ENCODE measurements at places on chromosomes 1 and 21. TPM values are rescaled to one million over a fixed set of nuclear protein-coding genes. Genes with fewer than 3 reads are reported as not detected.
A peak's percentile ranks its signal among the peaks of the same experiment; 100 is the strongest.

GRCh38 chr1:22689505-22689904, 21.1 kb upstream of the EPHB2 start:
- no peaks in the 10 kb centered on the region for H3K4me1 ChIP-seq
- no peaks in the 10 kb centered on the region for H3K36me3 ChIP-seq
- no peak for DNase-seq
- H3K27me3 ChIP-seq, result peaks cover 3% of the 10 kb centered on the region
- no peak overlapping the region for H3K4me3 ChIP-seq
- no peak overlapping the region for H3K27ac ChIP-seq

HRNR gene
- total RNA-seq, result not detected

NBPF6 gene
- total RNA-seq, result not detected

GRCh38 chr1:23566304-23566703, 7.0 kb upstream of the ID3 start:
- no peak overlapping the region for H3K4me3 ChIP-seq
- H3K27me3 ChIP-seq, result no peaks in the 10 kb centered on the region
- peaks cover 28% of the 10 kb centered on the region for H3K4me1 ChIP-seq
- no peak for DNase-seq
- H3K36me3 ChIP-seq, result no peaks in the 10 kb centered on the region

DNA sequence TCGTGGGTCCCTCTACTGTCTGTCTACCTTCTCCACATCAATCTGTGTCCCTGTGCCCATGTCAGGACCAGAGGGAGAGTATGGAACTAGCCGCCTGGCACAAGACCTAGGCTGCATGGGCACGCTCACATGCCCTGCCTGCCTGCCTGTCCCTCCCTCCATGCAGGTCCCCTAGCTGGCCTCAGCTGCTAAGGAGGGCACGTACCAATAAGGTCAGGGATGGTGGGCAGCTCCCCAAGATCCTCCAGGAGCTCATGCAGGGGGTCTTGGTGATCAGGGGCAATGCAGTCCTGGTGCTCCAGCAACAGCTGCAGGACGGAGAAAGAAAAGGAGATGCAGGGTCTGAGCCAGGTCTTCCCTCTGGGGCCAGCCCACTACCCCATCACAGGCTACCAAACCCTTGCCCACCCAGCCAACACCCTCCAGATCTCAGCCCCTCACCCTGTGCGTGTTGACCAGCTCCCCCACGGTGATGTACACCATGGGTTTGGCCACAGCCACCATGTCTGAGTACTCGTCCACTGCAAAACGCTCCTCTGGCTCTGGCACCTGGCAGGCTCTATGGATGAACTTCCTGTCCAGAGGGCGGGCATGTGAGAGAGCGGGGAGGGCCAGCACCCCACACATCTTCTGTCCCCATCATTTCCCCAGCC, 33.1 kb upstream of the MEF2D start:
- no peaks in the 10 kb centered on the region for H3K27me3 ChIP-seq
- no peak for DNase-seq
- H3K36me3 ChIP-seq, result no peaks in the 10 kb centered on the region
- H3K4me1 ChIP-seq, result no peaks in the 10 kb centered on the region
- no peak overlapping the region for H3K4me3 ChIP-seq

DNA sequence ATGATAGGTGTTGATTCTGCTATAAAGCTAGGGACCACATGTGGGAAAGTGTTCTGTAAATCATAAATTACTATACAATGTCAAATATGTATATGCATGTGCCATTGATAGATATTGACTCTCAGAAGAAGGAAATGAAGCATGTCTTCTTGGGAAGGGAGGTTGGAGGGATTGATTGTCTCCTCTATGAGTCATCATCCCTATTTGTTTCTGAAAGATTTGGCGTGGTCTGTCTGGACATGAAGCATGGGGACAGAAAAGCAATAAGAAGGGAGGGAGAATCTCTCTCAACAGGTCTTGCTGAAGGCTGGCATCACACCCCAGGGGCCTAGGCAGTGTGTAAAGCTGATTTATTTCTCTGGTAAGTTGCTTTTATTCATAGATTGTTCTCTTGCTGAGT, 98.0 kb upstream of the KCNJ6 start:
- no peaks in the 10 kb centered on the region for H3K27me3 ChIP-seq
- no peak for DNase-seq
- H3K27ac ChIP-seq, result no peak overlapping the region

DNA sequence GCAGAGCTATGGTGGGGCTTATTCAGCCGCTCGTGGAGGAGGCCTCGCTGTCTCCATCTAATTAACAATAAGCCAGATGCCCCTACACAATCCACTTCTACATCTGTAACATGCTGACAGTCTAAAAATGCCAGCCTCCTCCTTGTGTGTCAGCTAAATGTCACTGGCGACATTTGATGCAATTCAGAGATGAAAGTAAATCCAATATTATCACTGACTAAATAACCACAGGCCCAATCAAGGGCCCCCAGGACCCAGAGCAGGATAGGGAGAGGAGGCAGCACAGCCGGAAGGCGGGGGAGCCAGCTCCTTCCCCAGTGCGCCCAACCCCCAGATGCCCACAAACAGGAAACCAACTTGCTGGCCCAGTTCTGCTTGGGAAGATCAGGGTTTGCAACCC, 76.6 kb downstream of the DMRTA2 start:
- no peaks in the 10 kb centered on the region for H3K4me1 ChIP-seq
- no peaks in the 10 kb centered on the region for H3K36me3 ChIP-seq
- H3K4me3 ChIP-seq, result no peak overlapping the region
- no peaks in the 10 kb centered on the region for H3K27me3 ChIP-seq
- no peak for DNase-seq
- H3K27ac ChIP-seq, result no peak overlapping the region

DNA sequence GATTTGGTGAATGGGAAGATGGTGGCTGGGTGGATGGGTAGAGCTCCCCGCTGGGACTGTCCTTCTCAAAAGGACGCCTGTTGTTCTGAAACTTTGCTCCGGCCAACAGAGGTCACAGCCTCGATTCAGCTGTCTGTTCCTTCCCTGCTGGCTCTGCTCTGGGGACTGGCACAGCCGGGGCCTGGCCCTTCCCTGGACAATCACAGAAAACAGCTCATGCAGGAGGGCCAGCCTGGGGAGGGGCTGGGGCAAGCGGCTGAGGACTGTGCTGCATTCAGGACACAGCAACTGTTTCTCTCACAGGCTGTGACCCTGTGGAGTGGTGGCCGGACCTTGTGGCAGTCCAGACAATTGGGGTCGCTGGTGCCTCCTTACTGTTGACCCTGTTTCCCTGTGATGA, 110.7 kb upstream of the TMEM51 start:
- no peaks in the 10 kb centered on the region for H3K27me3 ChIP-seq
- H3K27ac ChIP-seq, result no peak overlapping the region
- no peaks in the 10 kb centered on the region for H3K36me3 ChIP-seq
- no peak overlapping the region for H3K4me3 ChIP-seq

LEFTY1 gene
- total RNA-seq, result 0.27 TPM

GRCh38 chr1:76176000-76176399, 101.5 kb downstream of the ST6GALNAC3 start:
- no peak overlapping the region for H3K4me3 ChIP-seq
- H3K27me3 ChIP-seq, result peaks cover 2% of the 10 kb centered on the region
- no peak for DNase-seq
- H3K27ac ChIP-seq, result no peak overlapping the region

DNA sequence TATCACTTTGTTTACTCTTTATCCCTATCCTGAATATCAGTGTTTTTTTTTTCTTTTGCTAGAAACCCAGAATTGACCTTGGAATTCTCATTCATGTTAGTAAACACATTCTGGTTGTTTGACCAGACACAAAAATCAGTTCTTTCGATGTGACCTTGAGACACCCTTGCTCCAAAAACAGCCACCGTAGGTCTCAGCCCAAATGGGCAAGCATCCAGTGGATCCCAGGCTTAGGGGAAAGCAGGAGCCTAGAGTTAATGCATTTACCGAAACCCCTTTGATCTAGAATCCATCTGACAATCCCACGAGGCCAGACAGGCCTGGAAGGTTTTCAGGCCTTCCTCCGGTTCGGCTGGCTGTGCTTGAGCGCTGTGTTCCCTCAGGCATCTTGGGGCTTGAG, 47.6 kb downstream of the IRF2BP2 start:
- no peaks in the 10 kb centered on the region for H3K36me3 ChIP-seq
- no peak for DNase-seq
- H3K27me3 ChIP-seq, result no peaks in the 10 kb centered on the region
- no peak overlapping the region for H3K4me3 ChIP-seq
- no peak overlapping the region for H3K27ac ChIP-seq

GRCh38 chr1:55287723-55288122, 72.6 kb upstream of the USP24 start:
- H3K27ac ChIP-seq, result peak overlapping the region; percentile 37

DNA sequence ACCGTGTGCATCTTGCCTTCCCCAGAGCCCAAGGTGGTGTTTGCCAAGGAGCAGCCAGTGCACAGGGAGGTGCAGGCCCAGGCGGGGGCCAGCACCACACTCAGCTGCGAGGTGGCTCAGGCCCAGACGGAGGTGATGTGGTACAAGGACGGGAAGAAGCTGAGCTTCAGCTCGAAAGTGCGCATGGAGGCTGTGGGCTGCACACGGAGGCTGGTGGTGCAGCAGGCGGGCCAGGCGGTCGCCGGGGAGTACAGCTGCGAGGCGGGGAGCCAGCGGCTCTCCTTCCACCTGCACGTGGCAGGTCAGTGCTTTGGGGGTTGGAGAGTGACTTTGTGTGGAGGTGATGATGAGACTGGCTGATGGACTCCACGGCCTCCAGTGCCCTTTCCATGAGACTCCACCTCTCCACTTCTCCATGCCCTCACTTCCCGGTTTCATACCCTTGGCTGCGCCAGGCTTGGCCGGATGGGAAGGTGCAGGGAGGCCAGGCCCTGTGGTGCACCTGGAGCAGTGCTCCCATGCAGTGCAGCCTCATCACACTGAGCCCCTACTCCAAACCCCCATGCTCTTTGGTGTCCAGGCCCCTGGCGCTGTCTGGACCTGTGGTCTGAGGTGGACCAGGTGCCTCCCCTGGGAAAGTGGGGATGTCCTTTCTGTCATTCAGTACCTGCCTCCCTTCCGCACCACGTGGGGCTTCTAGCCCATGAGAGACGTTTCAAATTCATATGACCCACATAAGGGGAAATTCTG, 49.0 kb downstream of the OBSCN start:
- H3K36me3 ChIP-seq, result no peaks in the 10 kb centered on the region
- H3K4me1 ChIP-seq, result no peaks in the 10 kb centered on the region
- no peak for DNase-seq
- no peaks in the 10 kb centered on the region for H3K27me3 ChIP-seq
- no peak overlapping the region for H3K4me3 ChIP-seq

SLC9C2 gene
- not detected for total RNA-seq

DNA sequence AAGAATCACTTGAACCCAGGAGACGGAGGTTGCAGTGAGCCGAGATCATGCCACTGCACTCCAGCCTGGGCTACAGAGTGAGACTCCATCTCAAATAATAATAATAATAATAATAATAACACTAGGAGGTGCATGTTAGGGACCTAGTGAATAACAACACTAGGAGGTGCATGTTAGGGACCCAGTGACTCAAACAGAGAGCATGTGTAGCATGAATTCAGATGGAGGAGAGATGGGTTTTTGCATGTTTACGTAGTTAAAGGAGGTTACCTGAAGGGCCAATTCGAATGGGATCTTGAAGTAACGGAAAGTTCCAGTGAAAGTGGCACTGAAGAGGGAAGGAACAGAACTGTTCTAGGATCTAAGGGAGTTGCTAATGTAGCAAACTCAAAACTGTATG, 7.1 kb upstream of the KCNK1 start:
- H3K36me3 ChIP-seq, result no peaks in the 10 kb centered on the region
- peaks cover 11% of the 10 kb centered on the region for H3K4me1 ChIP-seq
- no peak overlapping the region for H3K27ac ChIP-seq
- no peaks in the 10 kb centered on the region for H3K27me3 ChIP-seq
- H3K4me3 ChIP-seq, result no peak overlapping the region

- no peak for DNase-seq
- H3K4me1 ChIP-seq, result peaks cover 8% of the 10 kb centered on the region
- no peak overlapping the region for H3K27ac ChIP-seq
- peak overlapping the region; percentile 92 for H3K4me3 ChIP-seq
Measured at GRCh38 chr1:39573097-39573465, 3.5 kb downstream of the PABPC4 start.

PGLYRP3 gene
- total RNA-seq, result 0.29 TPM

ALX3 gene
- total RNA-seq, result not detected

- peaks cover 88% of the 10 kb centered on the region for H3K4me1 ChIP-seq
- H3K27me3 ChIP-seq, result no peaks in the 10 kb centered on the region
- peak overlapping the region; percentile 94 for H3K4me3 ChIP-seq
- H3K36me3 ChIP-seq, result no peaks in the 10 kb centered on the region
- peak; percentile 81 for DNase-seq
Measured at GRCh38 chr1:156154317-156154749, 948 bp downstream of the SEMA4A start.

- no peak for DNase-seq
- no peak overlapping the region for H3K27ac ChIP-seq
- no peaks in the 10 kb centered on the region for H3K4me1 ChIP-seq
- H3K27me3 ChIP-seq, result no peaks in the 10 kb centered on the region
Measured at GRCh38 chr1:88943241-88943640, 49.2 kb downstream of the KYAT3 start.

DNA sequence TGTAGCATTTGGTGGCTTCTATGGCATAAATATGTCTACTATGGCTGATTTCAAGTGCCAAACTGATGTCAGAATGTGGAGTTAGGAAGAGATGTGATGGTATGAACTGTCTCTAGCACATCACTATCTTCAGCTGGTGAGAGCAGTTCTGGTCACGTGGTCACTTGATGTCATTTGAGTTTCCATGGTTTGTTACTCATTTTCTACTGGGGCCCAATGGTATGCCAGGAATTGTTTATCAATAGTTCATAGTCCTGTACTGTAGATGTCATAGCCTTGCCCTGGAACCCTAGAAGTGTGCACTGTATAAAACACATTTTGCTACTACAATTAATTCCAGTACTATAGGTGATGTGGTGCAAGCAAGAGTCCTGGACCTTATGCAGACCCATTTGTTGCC, 153.7 kb downstream of the PDE4B start:
- H3K4me3 ChIP-seq, result no peak overlapping the region
- no peaks in the 10 kb centered on the region for H3K4me1 ChIP-seq
- no peaks in the 10 kb centered on the region for H3K27me3 ChIP-seq
- H3K36me3 ChIP-seq, result no peaks in the 10 kb centered on the region
- no peak for DNase-seq
- H3K27ac ChIP-seq, result no peak overlapping the region

PLA2G2A gene
- 0.36 TPM for total RNA-seq

- H3K4me1 ChIP-seq, result no peaks in the 10 kb centered on the region
- H3K4me3 ChIP-seq, result no peak overlapping the region
- H3K27ac ChIP-seq, result no peak overlapping the region
- no peaks in the 10 kb centered on the region for H3K27me3 ChIP-seq
- H3K36me3 ChIP-seq, result no peaks in the 10 kb centered on the region
Measured at GRCh38 chr1:165365341-165365740, 8.8 kb upstream of the LMX1A start.

GRCh38 chr1:72137656-72138055, 144.7 kb downstream of the NEGR1 start:
- no peaks in the 10 kb centered on the region for H3K27me3 ChIP-seq
- no peak overlapping the region for H3K27ac ChIP-seq
- H3K4me1 ChIP-seq, result no peaks in the 10 kb centered on the region
- no peak for DNase-seq

EFNA3 gene
- total RNA-seq, result 1.5 TPM

TRIM45 gene
- 0.48 TPM for total RNA-seq
